Activated naive CD4-positive, alpha-beta T cell treated with anti-CD3 and anti-CD28 coated beads for 36 hours (primary cell): ENCODE measurements at places on chromosomes 6 and 20.

DNA sequence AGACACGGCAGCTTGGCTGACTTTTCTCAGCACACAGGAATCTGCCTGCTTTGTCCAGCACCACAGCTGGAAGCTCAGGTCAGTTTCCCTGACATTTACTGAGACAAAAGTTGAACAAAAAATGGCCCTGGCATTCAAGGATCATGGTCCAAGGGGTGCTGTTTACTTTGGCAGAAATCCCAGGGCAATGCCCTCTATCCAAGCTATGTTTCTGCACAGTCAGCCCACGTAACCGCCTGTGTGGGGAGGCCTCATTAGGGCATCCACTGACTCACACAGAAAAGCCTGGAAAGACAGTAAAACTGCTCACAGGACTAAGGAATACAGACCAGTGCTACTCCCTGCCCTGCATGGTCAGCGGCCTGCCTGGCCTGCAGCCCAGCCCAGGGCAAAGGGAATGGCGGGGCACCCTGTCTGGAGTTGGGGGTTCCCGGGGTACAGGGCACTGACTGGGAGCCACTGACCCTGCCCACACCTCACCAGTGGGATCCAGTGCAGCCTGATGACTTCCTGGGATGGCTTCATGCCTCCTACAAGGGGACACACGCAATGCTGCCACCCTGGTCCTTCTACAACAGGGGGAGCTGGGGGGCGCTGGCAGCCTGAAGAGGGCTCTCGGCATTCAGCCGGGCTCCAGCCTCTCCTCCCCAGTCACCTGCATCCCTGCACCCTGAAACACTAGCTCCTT, 77.1 kb downstream of the NINL start:
- DNase-seq, result no peak

GRCh38 chr6:168887621-168888020, 366.0 kb downstream of the THBS2 start:
- DNase-seq, result no peak

DNA sequence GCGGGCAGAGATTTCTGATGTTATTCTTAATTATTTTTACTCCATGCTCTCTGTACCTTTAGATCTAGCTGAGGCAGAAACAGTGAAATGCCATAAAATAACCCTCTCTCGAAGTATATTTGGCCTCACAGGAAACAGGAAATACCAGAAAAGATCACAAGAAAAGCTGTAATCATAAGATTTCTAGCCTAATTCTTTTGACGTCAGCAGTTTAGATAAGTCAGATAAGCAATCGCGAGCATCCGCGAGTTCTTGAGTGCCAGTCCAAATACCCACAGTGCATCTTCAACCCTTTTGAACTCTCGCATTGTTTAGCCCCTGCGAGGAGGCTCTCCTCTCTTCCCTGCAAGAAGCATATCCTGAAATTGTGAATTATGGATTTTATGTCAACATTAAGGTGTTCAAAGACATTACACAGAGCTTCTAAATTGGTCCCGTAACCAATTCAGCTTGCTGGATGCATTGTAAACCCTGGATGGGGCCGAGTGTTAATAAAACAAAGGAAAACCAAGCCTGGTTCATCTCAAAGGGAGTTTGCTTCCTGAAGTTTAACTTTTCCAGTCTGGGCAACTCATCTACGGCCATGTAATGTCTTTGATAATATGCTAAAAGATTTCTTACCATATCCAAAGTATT, 198.9 kb downstream of the MTFR2 start:
- DNase-seq, result peak; percentile 45

DNA sequence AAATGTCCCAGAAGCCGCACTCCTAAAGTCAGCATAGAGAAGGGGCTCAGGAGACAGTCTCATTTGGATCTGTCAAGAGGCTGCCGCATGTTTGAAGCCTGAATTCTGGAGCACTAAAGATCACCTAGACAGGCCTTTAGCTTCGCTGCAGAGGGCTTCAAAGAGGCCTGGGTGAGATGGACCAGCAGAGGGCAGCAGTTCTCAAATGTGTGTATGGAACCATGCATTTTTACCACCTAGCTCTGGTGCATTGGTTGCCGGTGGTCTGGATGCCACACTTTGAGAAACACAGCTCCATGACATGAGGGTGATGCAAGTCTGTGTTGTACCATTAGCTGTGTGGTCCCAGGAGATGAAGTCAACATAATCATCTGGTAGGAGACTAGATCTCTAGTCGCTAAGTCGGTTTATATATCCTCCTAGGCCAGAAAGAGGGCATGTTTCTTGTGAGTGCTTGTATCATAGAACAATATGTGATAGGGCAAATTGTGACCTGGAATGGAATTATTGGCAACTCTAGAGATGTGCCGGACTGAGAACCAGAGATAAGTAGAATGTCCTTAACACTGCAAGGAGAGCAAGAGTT, 64.8 kb downstream of the KIAA0319 start:
- DNase-seq, result peak; percentile 91

GRCh38 chr20:1800777-1801176, 94.4 kb upstream of the SIRPA start:
- DNase-seq, result no peak

DNA sequence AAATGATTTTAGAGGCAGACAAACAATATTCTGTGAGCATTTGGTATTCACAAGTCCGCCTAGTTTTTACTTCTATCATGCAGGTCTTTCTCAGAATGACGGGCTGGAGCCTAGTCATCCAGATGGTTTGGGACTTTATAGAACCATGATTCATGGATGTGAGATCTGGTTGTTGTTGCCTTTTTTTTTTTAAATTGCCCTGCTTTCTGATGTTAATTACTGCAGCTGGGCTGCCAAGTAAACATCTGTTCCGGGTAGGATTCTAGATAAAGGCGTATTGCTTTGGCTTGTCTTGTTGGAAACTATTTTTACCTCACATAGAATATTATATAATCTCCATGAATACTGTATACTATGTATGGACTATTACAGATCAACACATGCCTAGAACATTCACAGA, 58.1 kb downstream of the RNF217 start:
- DNase-seq, result no peak
